PC-3 (cell line): ENCODE measurements at places on chromosomes 5 and 9. TPM values are rescaled to one million over a fixed set of nuclear protein-coding genes. Genes with fewer than 3 reads are reported as not detected.

PPP2R2B gene
- total RNA-seq = 2.4 TPM in 1 of 2 replicates, not detected in the other

- H3K4me1 ChIP-seq = no peaks in the 10 kb centered on the region
- no peaks in the 10 kb centered on the region for H3K27me3 ChIP-seq
- DNase-seq = peak; percentile 6
- no peaks in the 10 kb centered on the region for H3K36me3 ChIP-seq
- H3K27ac ChIP-seq = no peak overlapping the region
Measured at GRCh38 chr5:76041863-76042262, 41.3 kb upstream of the SV2C start.

SPAG8 gene
- not detected in 2 replicates for total RNA-seq

CDHR2 gene
- 0.07 TPM in 1 of 2 replicates, not detected in the other for total RNA-seq

- H3K36me3 ChIP-seq = no peaks in the 10 kb centered on the region
- H3K4me1 ChIP-seq = peaks cover 6% of the 10 kb centered on the region
- no peak for DNase-seq
- no peak overlapping the region for H3K27ac ChIP-seq
Measured at GRCh38 chr9:109512170-109512756, 14.2 kb upstream of the PTPN3 start.

DNA sequence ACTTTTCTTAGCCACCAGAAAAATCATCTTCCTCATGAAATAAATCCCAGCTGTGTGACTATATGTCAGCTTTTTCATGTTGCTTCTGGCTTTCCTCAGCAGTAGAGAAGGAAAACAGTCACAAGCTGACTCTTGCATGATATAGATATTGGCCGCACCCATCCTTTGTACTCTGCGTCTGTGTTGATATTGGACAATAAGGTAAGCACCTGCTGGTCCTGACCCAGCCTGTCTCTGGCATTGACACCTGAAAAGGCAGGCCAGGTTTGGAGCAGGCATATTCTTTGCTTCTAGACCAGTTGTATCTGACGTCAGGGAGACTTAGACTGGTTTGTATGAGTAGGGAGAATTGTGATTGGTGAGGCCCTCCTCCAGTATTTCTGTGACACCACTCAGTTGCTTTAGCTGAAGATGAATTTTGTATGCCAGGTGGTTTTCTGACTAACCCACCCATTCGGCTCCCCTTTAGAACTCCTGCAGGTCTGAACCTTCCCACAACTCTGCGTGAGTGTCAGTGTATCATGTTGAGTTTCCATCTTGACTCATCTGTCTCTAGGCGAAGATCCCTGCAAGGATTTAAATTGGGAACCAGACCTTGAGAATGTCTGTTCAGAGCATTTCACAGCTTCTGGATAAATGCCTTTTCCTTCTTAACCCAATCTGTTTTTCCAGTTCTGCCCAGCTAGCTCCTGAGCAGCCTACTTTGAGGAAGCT lies 151.2 kb upstream of the RUSC2 start:
- H3K4me1 ChIP-seq = peaks cover 2% of the 10 kb centered on the region
- DNase-seq = no peak
- no peak overlapping the region for H3K27ac ChIP-seq

CYLC2 gene
- not detected in 2 replicates for total RNA-seq

GRCh38 chr9:95627802-95628201 lies 111.0 kb upstream of the PTCH1 start:
- no peaks in the 10 kb centered on the region for H3K36me3 ChIP-seq
- no peak overlapping the region for H3K4me3 ChIP-seq
- H3K27me3 ChIP-seq = peaks cover 24% of the 10 kb centered on the region
- H3K4me1 ChIP-seq = peaks cover 11% of the 10 kb centered on the region
- DNase-seq = no peak
- no peak overlapping the region for H3K27ac ChIP-seq

- no peak for DNase-seq
- H3K4me1 ChIP-seq = no peaks in the 10 kb centered on the region
- H3K4me3 ChIP-seq = no peak overlapping the region
Measured at GRCh38 chr5:2353871-2354440, 397.5 kb downstream of the IRX2 start.

DNA sequence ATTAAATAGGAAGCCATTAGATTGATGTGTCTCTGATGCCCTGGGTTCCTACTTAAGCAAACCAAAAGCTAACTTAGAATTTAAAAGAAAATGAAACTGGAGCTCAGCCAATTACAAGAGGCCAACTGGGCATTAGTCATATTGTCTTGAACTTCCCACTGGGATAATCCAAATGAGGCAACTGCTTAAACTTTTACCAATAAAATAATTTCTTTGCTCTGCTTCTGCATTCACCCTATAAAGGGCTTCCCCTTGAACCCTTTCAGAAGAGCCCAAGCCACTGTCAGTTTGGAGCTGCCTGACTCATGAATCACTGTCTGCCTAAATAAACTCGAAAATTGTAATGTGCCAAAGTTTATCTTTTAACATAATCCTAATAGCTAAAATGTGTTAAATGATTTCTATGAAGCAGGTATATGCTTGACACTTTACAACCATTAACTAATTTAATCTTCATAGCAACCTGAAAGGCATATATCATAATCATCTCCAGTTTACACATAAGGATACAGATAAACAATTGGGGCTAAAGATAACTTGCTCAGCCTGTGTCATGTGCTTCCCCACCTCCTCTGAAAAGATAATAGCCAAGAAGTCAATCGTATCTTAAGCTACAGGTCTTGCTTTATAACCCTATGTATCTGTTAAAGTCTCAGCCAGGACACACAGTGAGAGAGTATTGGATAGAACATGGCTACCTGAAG lies 11.5 kb downstream of the GPR150 start:
- no peak overlapping the region for H3K4me3 ChIP-seq
- peaks cover 16% of the 10 kb centered on the region for H3K4me1 ChIP-seq

- DNase-seq = peak; percentile 60
- peaks cover 8% of the 10 kb centered on the region for H3K4me1 ChIP-seq
- H3K4me3 ChIP-seq = no peak overlapping the region
- no peak overlapping the region for H3K27ac ChIP-seq
- H3K36me3 ChIP-seq = no peaks in the 10 kb centered on the region
Measured at GRCh38 chr9:38287420-38287985, 105.0 kb upstream of the ALDH1B1 start.

LVRN gene
- total RNA-seq = not detected in 2 replicates

PRXL2C gene
- 9.7 and 15.2 TPM in 2 replicates for total RNA-seq

INSL4 gene
- not detected in 2 replicates for total RNA-seq

FAM151B gene
- total RNA-seq = 1.7 and 2.3 TPM in 2 replicates

DNA sequence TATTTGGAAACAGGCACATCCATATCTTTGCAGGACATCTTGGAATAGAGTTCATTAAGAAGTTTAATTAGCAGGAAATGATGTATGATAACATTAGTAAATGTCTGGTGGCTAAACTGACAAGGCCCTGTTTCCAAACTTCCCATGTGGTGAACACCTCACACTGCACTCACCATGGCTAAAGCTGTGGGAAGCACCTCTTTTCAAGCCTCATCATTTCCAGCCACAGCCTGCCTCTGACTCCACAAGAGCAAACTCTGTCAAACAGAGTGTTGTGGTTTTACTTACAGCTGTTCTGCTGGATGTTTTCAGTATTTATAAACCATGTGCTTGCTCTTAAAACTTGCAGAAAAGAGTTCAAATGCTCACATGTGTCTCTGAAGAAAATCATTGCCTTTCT lies 14.9 kb upstream of the NDUFB6 start:
- H3K27me3 ChIP-seq = no peaks in the 10 kb centered on the region
- no peak overlapping the region for H3K27ac ChIP-seq
- H3K4me3 ChIP-seq = no peak overlapping the region

DNA sequence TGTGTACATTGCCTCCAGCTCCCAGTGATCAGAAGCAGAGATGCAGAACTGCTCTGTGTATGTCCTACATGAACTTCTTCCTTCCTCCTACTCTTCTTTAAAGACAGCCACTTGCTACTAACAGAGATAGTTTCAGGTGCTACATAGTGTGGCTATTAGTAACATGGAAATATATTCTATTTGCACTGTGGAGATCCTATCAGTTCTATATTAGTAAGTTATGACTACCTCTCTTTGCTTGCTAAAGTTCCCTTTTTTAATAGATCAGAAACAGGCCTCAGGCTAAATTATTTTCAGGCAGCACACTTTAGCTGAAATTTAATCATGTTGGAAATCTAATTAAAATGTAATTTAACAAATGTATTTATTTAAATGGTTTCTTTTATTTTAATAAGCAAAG lies 64.4 kb upstream of the TNFSF8 start:
- H3K27me3 ChIP-seq = no peaks in the 10 kb centered on the region
- H3K27ac ChIP-seq = no peak overlapping the region
- H3K4me1 ChIP-seq = peaks cover under 1% of the 10 kb centered on the region; the same call in 1 of the 2 replicates
- DNase-seq = no peak
- no peaks in the 10 kb centered on the region for H3K36me3 ChIP-seq

DNA sequence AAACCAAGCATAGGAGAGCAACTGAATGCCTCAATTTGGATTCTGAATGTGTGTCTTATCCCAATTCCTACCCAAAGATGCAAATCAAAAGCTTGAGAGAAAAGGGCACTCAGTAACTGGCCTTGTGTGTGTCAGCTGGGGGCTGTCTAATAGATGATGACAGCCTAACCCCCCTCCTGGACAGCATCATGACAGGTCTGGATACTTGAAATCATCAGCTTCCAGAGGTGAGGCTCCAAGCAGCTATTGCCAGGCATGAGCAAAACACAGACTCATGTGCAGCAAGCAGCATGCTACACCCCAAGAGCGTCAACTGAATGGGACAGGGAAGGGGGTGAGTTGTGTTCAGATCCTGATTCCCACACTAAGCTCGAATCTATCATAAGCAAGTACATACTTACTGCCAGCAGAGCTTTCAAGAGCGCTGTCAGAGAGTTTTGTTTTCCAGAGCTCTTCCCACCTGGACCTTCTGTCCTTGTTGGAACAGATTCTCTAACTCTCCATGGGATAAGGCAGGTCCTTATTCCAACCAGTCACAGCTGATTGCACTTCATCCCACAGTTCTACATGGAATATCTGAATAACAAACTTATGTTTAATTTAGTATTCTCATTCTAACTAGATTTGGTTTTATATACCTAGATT lies 467.5 kb downstream of the DTWD2 start:
- H3K27me3 ChIP-seq = no peaks in the 10 kb centered on the region
- no peaks in the 10 kb centered on the region for H3K36me3 ChIP-seq
- H3K4me1 ChIP-seq = no peaks in the 10 kb centered on the region

GRCh38 chr5:13606051-13606450 lies 338.4 kb downstream of the DNAH5 start:
- peak overlapping the region; percentile 83 for H3K27ac ChIP-seq
- H3K4me1 ChIP-seq = peaks cover 23% of the 10 kb centered on the region
- H3K36me3 ChIP-seq = no peaks in the 10 kb centered on the region
- no peak overlapping the region for H3K4me3 ChIP-seq
- DNase-seq = peak; percentile 97

CEL gene
- total RNA-seq = 0.46 and 0.47 TPM in 2 replicates

CBY3 gene
- total RNA-seq = 1.4 TPM in 1 of 2 replicates, not detected in the other

DNA sequence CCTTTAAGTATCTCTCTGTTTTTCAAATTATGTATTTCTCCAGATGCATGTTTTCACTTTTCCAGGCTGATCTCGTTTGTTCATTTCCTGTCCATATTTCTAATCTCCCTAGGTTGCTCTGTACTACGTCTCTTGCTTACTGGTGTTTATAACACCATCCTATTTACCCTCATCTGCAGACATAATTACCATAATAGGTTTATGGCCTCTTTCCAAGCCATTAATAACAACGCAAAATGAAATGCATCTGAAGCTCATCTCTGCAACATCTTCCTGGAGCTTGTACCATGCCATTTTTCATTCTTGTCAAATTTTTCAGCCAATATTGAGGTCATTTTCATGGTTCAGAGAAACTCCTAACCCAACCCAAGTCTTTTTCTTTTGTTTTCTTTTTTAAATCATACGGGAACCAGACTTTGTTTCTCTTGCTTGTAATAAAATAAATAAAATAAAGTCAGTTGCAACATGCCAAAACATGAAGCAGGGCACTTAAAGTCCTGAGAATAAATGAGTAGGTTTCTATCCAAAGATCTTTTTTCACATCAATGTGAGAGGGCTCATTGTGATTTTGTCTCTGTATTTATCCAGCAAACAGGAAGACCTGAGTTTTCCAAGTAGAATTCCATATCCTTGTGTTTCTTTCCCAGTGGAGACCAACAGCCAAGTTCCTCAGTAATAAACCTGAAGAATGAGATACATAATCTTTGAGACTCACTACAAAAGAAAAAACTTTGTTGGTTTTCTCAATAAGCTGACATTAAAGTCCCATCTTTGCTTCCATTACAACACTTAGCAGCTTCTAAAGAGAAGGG lies 37.0 kb downstream of the DPYSL3 start:
- no peaks in the 10 kb centered on the region for H3K27me3 ChIP-seq
- no peak overlapping the region for H3K27ac ChIP-seq
- H3K36me3 ChIP-seq = no peaks in the 10 kb centered on the region
- no peak for DNase-seq

IQGAP2 gene
- not detected in 2 replicates for total RNA-seq

PCA3 gene
- total RNA-seq = not detected in 2 replicates

DNA sequence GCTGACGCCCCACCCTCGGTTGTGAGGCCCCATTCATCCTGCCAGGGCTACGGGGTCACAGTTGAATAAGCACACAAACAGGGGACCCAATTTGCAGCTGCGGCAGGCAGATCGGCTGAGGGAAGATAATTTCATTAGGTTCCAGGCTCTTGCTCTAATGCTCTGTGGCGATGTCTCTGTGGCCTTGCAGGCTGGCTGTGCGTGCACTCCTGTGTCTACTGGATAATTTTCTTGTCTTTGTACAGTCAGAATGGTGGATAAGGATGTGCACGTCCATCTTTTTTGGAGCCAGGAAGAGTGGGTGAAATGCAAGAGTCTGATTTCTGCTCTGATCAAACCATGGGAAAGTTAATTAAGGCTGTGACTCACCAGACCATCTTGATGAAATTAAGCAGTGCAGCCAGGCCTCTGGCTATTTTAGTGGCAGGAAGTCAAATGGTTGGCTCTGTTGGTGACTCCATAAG lies 39.2 kb downstream of the NSG2 start:
- no peak for DNase-seq
- H3K4me1 ChIP-seq = peaks cover 4% of the 10 kb centered on the region; the same call in 1 of the 2 replicates
- H3K36me3 ChIP-seq = no peaks in the 10 kb centered on the region
- no peak overlapping the region for H3K27ac ChIP-seq

DNA sequence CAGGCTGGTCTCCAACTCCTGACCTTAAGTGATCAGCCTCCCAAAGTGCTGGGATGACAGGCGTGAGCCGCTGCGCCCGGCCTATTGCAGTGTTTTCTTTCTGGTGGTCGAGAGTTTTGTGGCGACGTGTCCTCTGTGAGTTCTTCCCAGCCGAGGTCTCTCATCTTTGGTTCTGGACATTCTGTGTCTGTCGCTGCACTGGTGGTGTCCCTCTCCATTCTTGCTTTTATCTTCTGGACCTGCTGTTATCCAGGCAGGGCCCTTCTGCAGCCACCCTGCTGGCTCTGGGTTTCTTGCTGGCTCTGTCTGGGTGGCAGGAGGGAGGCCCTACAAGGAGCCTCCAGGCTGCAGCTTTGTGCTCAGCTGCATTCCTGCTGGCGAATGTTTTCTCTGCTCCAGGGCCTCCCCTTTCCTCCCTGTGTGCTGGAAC lies 49.1 kb upstream of the EXOC3 start:
- H3K27me3 ChIP-seq = no peaks in the 10 kb centered on the region
- no peaks in the 10 kb centered on the region for H3K36me3 ChIP-seq
- DNase-seq = no peak
- no peak overlapping the region for H3K4me3 ChIP-seq
- no peak overlapping the region for H3K27ac ChIP-seq

GRCh38 chr5:133927300-133928180 lies 40.9 kb downstream of the C5orf15 start:
- H3K27ac ChIP-seq = no peak overlapping the region
- no peak overlapping the region for H3K4me3 ChIP-seq
- H3K4me1 ChIP-seq = peaks cover 20% of the 10 kb centered on the region
- no peaks in the 10 kb centered on the region for H3K36me3 ChIP-seq
- DNase-seq = peak; percentile 4
- no peaks in the 10 kb centered on the region for H3K27me3 ChIP-seq

CCDC192 gene
- not detected in 2 replicates for total RNA-seq

CATSPER3 gene
- total RNA-seq = 0.40 TPM in 1 of 2 replicates, not detected in the other

PCDHA5 gene
- 1.3 and 1.5 TPM in 2 replicates for total RNA-seq
